ENCODE measurements at places on chromosomes 4 and X. TPM values are rescaled to one million over a fixed set of nuclear protein-coding genes. Genes with fewer than 3 reads are reported as not detected.

DNA sequence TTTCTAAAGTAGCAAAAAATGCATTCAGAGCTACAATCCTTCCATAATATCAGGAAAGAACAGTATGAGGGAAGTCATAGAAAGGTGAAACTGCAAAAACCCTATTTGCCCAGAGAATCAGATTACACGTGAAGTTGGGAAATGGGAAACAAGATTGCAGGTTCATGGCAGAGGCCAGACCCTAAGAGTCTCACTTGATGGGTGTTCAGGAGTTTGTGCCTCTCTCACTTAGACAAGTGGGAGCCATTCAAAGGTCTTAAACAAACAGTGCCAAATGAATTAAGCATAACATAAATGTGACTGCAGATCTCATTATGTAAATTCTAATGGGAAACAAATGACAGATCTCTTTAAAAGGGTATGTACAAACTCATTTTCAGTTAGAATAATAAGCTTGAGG, 91.6 kb downstream of the ARAP2 start:
- H3K4me1 ChIP-seq, result no peaks in the 10 kb centered on the region
- no peak overlapping the region for H3K27ac ChIP-seq
- peaks cover under 1% of the 10 kb centered on the region for H3K36me3 ChIP-seq
- H3K27me3 ChIP-seq, result no peaks in the 10 kb centered on the region
- DNase-seq, result peak; percentile 24

DNA sequence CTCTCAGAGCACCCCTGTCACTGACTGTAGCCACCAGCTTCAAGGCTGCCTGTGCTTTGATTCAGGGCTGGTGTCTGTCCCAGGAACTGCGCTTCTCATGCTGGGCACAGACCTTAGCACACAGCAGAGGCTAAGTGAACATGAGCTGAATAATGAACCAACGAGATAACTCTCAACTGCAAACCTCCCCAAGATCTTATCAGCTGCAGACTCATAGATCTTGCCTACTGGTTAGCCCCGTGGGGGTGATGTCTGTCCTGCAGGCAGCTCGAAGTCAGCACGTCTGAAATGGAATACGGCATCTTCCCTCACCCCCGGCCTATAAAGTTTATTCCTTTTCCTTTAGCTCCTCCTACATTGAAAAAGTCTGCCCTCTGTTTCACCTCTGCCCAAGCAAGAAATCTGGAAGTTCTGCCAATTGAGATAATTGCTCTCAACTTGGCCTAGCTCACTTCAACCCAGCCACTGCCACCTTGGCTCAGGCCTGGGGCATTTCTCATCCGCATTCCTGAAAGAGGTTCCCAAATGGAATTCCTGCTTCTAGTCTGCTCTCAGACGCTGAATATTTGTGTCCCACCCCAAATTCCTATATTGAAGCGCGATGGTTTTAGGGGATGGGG, 73.7 kb downstream of the GATB start:
- no peaks in the 10 kb centered on the region for H3K36me3 ChIP-seq
- peaks cover 30% of the 10 kb centered on the region for H3K4me1 ChIP-seq
- no peak for DNase-seq
- no peak overlapping the region for H3K4me3 ChIP-seq
- H3K27me3 ChIP-seq, result no peaks in the 10 kb centered on the region

- H3K27me3 ChIP-seq, result no peaks in the 10 kb centered on the region
- DNase-seq, result no peak
- no peaks in the 10 kb centered on the region for H3K4me1 ChIP-seq
- H3K36me3 ChIP-seq, result no peaks in the 10 kb centered on the region
These were observed 762.0 kb upstream of the MAGEB2 start for GRCh38 chrX:29453333-29453732.

- H3K27ac ChIP-seq, result no peak overlapping the region
- H3K36me3 ChIP-seq, result no peaks in the 10 kb centered on the region
- H3K27me3 ChIP-seq, result no peaks in the 10 kb centered on the region
- peak; percentile 36 for DNase-seq
- no peaks in the 10 kb centered on the region for H3K4me1 ChIP-seq
These were observed 12.7 kb downstream of the ART3 start for GRCh38 chr4:76087007-76087769.

DNA sequence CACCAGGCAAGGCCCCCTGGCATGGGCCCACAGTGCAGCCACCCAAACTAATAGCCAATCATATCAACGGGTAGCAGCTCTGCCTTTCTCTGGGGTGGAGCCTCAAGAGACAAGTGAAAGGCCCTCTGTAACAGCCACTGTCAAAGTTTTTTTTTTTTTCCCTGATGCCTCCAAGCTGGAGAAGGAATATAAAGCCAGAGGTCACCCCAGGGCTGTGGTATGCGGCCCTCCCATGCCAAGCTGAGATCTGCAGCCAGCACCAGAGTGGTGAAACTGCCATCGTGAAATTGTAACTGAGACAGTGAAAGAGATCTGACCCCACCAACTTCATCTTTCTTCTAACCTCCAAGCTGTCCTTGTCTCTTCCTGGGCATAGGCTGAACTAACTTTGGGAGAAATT, 407.0 kb downstream of the KLHL4 start:
- no peaks in the 10 kb centered on the region for H3K27me3 ChIP-seq
- H3K4me3 ChIP-seq, result no peak overlapping the region
- no peaks in the 10 kb centered on the region for H3K36me3 ChIP-seq
- no peaks in the 10 kb centered on the region for H3K4me1 ChIP-seq
- DNase-seq, result no peak

GRCh38 chrX:155086961-155087735, 15.8 kb downstream of the BRCC3 start:
- H3K27me3 ChIP-seq, result no peaks in the 10 kb centered on the region
- no peaks in the 10 kb centered on the region for H3K36me3 ChIP-seq
- H3K27ac ChIP-seq, result no peak overlapping the region

- H3K36me3 ChIP-seq, result no peaks in the 10 kb centered on the region
- DNase-seq, result no peak
- peak overlapping the region; percentile 73 for H3K27ac ChIP-seq
These were observed 21.4 kb downstream of the SPINK2 start for GRCh38 chr4:56799824-56800756.

- H3K4me1 ChIP-seq, result no peaks in the 10 kb centered on the region
- H3K27me3 ChIP-seq, result no peaks in the 10 kb centered on the region
- no peaks in the 10 kb centered on the region for H3K36me3 ChIP-seq
- H3K4me3 ChIP-seq, result no peak overlapping the region
- no peak for DNase-seq
These were observed 41.3 kb downstream of the DOCK11 start for GRCh38 chrX:118536687-118537461.

KIT gene
- total RNA-seq, result 27.8 TPM

F11 gene
- total RNA-seq, result 9.7 TPM

ELF4 gene
- total RNA-seq, result 20.4 TPM

NCAPG gene
- total RNA-seq, result 2.3 TPM

ARHGAP6 gene
- total RNA-seq, result 14.4 TPM

Measured in upper lobe of left lung (tissue), 6 donors.